Activated CD8-positive, alpha-beta memory T cell treated with anti-CD3 and anti-CD28 coated beads for 1 hour (primary cell): ENCODE measurements at places on chromosomes 7 and 10.

DNA sequence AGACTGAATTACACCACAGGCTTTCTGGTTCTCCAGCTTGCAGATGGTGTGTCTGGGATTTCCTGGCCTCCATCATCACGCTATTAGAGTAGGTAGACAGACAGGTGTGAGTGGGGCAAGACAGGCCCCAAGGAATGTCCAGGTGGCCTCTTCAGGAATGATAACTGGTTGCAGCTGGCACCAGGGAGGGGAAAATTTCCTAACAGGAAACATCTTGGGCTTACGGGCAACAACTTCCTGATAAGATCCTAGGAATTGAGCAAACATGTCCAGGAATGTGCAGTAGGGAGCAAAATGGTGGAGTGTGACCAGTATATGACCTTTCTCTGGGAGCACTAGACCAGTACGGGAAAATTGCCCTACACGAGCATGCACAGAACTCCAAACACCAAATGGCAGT lies 11.3 kb downstream of the XRCC2 start:
- no peak for DNase-seq

- DNase-seq = no peak
Observed at GRCh38 chr10:123093489-123093888, 42.3 kb upstream of the HMX3 start.

- DNase-seq = no peak
Observed at GRCh38 chr7:51226063-51226755, 90.4 kb downstream of the COBL start.

- no peak for DNase-seq
Observed at GRCh38 chr10:4506095-4506494, 319.9 kb upstream of the AKR1E2 start.

GRCh38 chr7:3404501-3404900 lies 103.4 kb downstream of the SDK1 start:
- DNase-seq = no peak

- no peak for DNase-seq
Observed at GRCh38 chr7:23594879-23595604, 2.1 kb upstream of the CCDC126 start.

GRCh38 chr7:55475855-55476803 lies 96.2 kb downstream of the VOPP1 start:
- DNase-seq = no peak

DNA sequence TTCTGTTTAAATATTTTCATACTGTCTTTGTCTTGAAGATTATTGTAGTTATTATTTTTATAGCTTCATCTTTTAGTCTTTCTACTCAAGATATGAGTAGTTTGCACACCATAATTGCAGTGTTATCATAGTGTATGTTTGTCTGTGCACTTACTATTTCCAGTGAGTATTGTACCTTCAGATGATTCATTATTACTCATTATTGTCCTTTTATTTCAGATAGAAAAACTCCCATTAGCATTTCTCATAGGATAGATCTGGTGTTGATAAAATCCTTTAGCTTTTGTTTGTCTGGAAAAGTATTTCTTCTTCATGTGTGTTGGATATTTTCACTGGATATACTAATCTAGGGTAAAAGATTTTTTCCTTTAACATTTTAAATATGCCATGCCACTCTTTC lies 646.2 kb upstream of the GRM3 start:
- no peak for DNase-seq

DNA sequence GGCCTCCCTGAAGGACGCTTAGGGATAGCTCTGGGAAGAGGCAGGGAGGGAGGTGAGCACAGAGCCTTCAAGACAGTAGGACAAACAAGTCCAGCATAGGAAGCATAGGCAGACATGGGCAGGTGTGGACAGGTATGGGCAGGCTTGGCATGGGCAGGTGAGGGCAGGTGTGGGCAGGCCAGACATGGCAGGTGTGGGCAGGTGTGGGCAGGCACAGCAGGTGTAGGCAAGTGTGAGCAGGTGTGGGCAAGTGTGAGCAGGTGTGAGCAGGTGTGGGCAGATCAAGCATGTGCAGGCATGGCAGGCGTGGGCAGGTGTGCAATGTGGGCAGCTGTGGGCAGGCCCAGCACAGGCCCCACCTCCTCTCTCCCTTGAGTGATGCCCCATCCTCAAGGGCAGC lies 148.8 kb upstream of the ZMIZ1 start:
- DNase-seq = no peak

GRCh38 chr7:148684289-148684830 lies 14.3 kb upstream of the CUL1 start:
- no peak for DNase-seq
